Cardiac muscle cell (in vitro differentiated cells and primary cell): ENCODE measurements at places on chromosomes 1 and 21. TPM values are rescaled to one million over a fixed set of nuclear protein-coding genes. Genes with fewer than 3 reads are reported as not detected.

The UBE2G2 gene
- polyA plus RNA-seq, result 78.7 and 86.4 TPM in 2 replicates

DNA sequence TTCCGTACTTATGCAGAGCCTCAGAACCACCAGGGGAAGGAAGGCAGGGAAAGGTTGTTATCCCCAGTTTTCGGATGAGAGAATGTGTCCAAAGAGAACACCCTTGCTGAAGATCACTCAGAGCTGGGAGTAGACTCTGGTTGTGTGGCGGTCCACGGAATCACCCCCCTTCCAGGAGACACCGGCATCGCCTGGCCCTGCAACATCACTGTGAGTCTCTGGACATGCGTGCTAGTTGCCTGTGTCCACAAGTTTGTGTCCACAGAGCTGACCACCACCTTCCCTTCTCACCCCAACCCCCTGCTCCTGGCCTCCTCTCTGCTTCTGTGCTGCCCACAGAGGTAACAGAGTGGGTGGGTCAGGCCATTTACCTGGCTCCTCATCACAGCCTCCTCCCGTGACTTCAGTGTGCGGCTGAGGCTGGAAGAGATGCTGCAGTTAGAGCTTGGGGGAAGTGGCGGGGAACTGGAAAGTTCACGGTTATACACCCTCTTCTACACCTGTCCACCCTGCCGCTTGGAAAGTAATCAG lies 7.3 kb downstream of the MYBPH start:
- no peak for DNase-seq

The GUCA2B gene
- not detected in 2 replicates for polyA plus RNA-seq

DNA sequence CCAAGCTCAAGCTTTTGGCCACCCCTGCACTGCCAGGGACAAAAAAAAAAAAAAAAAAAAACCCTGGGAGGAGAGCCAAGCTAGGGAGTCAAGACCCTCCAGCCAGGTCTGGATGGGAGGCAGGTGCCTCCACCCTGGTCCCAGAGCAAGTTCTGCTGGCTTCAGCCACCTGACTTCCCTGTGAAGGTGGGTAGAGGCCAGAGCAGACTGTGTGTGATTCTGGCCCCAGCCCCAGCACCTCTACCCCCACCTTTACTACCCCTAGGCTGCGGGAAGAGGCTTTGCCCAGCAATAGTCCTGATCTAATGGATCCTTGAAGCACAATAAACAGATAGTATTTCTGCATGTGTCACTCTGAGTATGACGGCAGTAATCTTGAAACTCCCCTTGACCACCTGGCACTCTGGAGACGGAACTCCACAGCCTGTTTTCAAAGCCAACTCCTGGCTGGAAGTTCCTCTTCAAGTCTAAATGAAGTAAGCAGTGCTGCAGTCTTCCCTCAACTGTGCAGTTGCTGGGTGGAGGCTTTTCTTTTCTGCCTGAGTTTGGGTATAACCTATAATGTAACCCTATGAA lies 9.8 kb downstream of the PDZK1IP1 start:
- no peak for DNase-seq

The SLC37A1 gene
- 3.5 and 6.0 TPM in 2 replicates for polyA plus RNA-seq

GRCh38 chr1:1222575-1223225 lies 8.7 kb upstream of the TNFRSF4 start:
- DNase-seq, result no peak

The MPL gene
- 0.10 TPM in 1 of 2 replicates, not detected in the other for polyA plus RNA-seq

GRCh38 chr21:16426936-16427335 lies 697.2 kb downstream of the USP25 start:
- no peak for DNase-seq

- DNase-seq, result no peak
Observed at GRCh38 chr1:41046347-41046775, 24.8 kb upstream of the SLFNL1 start.

GRCh38 chr1:97895278-97895677 lies 25.6 kb downstream of the DPYD start:
- no peak for DNase-seq

GRCh38 chr1:234520908-234521817 lies 42.2 kb upstream of the TARBP1 start:
- no peak for DNase-seq
